Smooth muscle cell of trachea (primary cell): ENCODE measurements at places on chromosomes 7 and 10. TPM values are rescaled to one million over a fixed set of nuclear protein-coding genes. Genes with fewer than 3 reads are reported as not detected.

The CLDN15 gene
- total RNA-seq, result 4.4 and 5.8 TPM in 2 replicates

The MOGAT3 gene
- not detected in 2 replicates for total RNA-seq

The ZNF32 gene
- total RNA-seq, result 39.3 and 39.5 TPM in 2 replicates

The MBLAC1 gene
- 2.5 and 3.6 TPM in 2 replicates for total RNA-seq

The DDX50 gene
- 64.8 and 65.2 TPM in 2 replicates for total RNA-seq

The MMD2 gene
- not detected in 2 replicates for total RNA-seq

The GIMAP5 gene
- not detected in 2 replicates for total RNA-seq

The ZNF736 gene
- total RNA-seq, result 9.4 and 12.4 TPM in 2 replicates

The CHAT gene
- not detected in 2 replicates for total RNA-seq

The FKBP6 gene
- not detected in 2 replicates for total RNA-seq

The MYH16 gene
- total RNA-seq, result not detected in 2 replicates

The CDK1 gene
- 2.5 and 52.1 TPM in 2 replicates for total RNA-seq
